ENCODE measurements at places on chromosomes 2 and 18.

GRCh38 chr2:172812158-172812744, 76.6 kb downstream of the RAPGEF4 start:
- no peak for DNase-seq
- H3K27me3 ChIP-seq = peaks cover 13% of the 10 kb centered on the region
- no peak overlapping the region for H3K27ac ChIP-seq
- H3K36me3 ChIP-seq = no peaks in the 10 kb centered on the region

- H3K27me3 ChIP-seq = peaks cover 69% of the 10 kb centered on the region
- no peak for DNase-seq
- H3K27ac ChIP-seq = no peak overlapping the region
Observed at GRCh38 chr2:45166229-45166890, 157.1 kb upstream of the SIX2 start.

DNA sequence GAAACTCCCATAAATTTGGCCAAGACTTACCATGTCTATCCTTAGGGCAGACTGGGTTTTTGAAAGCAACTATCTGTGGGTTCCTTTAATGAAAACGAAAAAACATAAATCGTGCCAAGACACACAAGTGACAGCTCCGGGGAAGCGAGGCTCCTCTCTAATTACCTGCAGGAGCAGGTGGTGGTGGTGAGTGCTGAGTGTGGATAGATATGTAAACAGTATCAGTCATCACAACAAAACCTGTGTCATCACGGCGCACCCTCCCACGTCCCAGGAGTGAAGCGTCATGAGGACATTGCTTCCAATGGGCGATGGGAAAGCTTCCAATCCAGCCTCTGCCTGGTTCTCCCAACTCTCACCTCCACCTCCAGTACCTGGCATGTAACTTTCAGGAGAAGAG, 31.3 kb downstream of the ACKR3 start:
- no peaks in the 10 kb centered on the region for H3K36me3 ChIP-seq
- DNase-seq = no peak
- H3K27ac ChIP-seq = no peak overlapping the region
- H3K4me1 ChIP-seq = no peaks in the 10 kb centered on the region
- no peak overlapping the region for H3K4me3 ChIP-seq

- no peak overlapping the region for H3K4me3 ChIP-seq
- no peaks in the 10 kb centered on the region for H3K4me1 ChIP-seq
- no peak for DNase-seq
- no peaks in the 10 kb centered on the region for H3K27me3 ChIP-seq
- no peak overlapping the region for H3K27ac ChIP-seq
Observed at GRCh38 chr2:185857691-185858090, 119.1 kb downstream of the FSIP2 start.

GRCh38 chr18:22345718-22346117, 72.0 kb downstream of the CTAGE1 start:
- no peak for DNase-seq
- peaks cover 48% of the 10 kb centered on the region for H3K27me3 ChIP-seq
- H3K36me3 ChIP-seq = peaks cover 2% of the 10 kb centered on the region
- peaks cover 14% of the 10 kb centered on the region for H3K4me1 ChIP-seq
- no peak overlapping the region for H3K4me3 ChIP-seq

DNA sequence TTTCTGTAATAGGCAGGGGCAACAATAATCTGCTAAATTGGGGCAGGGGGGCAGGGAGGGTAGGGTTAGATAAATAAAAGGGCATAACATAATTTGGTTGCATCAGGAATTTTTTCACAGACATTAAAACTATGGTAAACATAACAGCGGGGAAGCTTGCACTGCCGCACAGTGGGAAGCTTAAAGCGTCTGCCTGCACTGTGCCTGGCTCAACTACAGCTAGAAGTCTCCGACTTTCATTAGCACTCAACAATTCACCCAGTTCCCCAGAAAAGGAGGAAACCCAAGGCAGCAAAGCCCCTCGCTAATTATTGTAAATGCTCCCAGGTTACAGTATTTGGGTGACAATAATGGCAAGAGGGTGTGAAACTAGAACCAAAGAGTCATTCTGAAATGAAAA, 562.9 kb downstream of the ARHGAP15 start:
- H3K4me1 ChIP-seq = peaks cover 4% of the 10 kb centered on the region
- H3K27ac ChIP-seq = no peak overlapping the region
- H3K4me3 ChIP-seq = no peak overlapping the region
- H3K36me3 ChIP-seq = peaks cover 30% of the 10 kb centered on the region

DNA sequence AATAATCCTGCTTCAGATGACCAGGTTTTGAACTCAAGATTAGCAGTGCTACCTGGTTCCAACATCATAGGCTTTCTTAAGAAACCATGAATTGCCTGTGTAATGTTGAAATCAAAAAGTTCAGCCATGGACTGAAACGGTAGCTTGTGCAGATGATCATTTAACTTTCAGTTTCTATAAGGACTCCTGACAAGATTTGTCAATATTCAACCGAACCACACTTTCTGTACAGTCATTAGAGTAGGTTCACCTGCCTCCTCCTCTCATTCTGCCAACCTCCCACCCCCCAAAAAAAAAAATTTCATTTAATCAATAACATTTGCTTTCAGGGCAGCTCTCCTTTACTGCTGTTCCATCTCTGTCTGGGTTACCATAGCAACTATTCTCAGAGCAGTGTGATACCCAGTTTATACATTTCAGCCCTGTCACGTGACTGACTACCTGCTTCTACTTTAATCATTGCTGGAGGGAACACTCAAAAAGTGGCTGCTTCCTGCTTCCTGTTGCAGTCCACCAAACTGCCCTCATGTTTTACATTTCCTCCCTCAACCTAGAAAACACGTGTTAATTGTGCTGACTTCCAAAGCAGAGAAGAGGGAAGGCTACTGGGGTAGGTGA, 275.5 kb downstream of the SS18 start:
- no peak overlapping the region for H3K27ac ChIP-seq
- no peaks in the 10 kb centered on the region for H3K36me3 ChIP-seq
- peaks cover 3% of the 10 kb centered on the region for H3K27me3 ChIP-seq
- H3K4me3 ChIP-seq = no peak overlapping the region
- peaks cover 14% of the 10 kb centered on the region for H3K4me1 ChIP-seq

DNA sequence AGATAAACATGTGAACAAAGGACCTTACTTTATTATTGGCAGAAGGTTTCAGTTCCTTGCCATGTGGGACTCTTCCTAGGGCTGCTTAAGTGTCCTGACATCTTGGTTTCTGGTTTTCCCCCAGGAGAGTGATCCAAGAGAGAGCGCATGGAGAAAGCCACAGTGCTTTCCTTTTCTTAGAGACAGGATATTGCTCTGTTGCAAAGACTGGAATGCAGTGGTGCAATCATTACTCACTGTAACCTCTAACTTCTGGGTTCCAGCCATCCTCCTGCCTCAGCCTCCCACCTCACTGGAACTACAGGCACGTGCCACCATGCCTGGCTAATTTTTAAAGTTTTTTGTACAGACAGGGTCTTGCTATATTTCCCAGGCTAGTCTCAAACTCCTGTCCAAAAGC, 38.1 kb upstream of the TCF7L1 start:
- no peak overlapping the region for H3K27ac ChIP-seq
- no peak overlapping the region for H3K4me3 ChIP-seq
- no peaks in the 10 kb centered on the region for H3K4me1 ChIP-seq
- DNase-seq = no peak

DNA sequence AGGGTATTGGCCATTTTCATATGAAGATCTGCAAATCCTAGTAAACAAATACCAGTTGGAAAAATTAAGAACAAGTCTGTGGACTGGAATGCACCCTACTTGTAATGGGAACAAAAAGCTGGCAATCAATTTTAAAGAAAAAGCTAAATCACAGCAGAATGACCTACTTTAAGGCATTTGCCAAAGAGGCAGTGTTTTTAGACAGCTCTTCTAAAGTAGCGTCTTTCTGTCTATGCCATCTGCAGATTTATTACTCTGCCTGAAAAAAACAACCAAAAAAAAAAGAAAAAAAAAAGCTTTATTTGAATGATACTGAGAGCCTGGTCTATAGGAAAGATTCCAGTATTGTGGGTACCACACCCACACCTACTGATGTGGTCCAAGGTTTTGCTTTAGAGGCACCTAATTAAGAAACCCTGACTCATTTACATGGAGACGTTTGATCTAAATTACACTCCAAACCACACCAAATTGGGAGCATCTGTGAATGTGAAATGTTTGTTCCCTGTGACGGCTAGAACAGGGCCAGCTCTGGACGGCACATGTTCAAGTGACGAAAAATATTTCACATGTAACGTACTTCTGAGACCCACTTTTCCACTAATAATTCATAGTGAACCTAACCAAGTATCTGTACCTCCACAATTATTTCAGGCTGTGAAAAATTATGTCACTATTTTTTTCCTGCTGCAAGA, 597.1 kb downstream of the ARHGAP15 start:
- H3K4me1 ChIP-seq = peaks cover 19% of the 10 kb centered on the region
- DNase-seq = no peak
- no peaks in the 10 kb centered on the region for H3K27me3 ChIP-seq
- H3K36me3 ChIP-seq = peaks cover 34% of the 10 kb centered on the region
- no peak overlapping the region for H3K27ac ChIP-seq

DNA sequence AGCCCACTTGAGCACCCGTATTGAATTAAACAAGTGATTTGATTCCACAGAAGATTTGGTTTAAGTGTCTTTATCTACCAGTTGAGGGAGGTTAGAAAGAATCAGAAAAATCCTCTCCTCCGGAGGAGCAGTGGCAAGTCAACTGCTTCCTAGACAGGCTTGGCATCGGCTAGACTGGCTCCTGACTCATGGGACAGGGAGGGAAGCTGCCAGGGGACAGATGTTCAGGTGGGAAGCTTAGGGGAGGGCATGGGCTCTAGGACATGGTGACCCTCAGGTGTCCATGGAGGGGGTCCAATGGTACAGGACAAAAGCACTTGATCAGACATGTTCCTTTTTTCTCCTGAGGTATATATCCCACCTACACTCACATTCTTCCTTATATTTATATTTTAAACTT, 119.3 kb upstream of the IL1R2 start:
- no peaks in the 10 kb centered on the region for H3K27me3 ChIP-seq
- no peak overlapping the region for H3K4me3 ChIP-seq
- H3K27ac ChIP-seq = no peak overlapping the region
- H3K4me1 ChIP-seq = no peaks in the 10 kb centered on the region
- H3K36me3 ChIP-seq = peaks cover 74% of the 10 kb centered on the region

DNA sequence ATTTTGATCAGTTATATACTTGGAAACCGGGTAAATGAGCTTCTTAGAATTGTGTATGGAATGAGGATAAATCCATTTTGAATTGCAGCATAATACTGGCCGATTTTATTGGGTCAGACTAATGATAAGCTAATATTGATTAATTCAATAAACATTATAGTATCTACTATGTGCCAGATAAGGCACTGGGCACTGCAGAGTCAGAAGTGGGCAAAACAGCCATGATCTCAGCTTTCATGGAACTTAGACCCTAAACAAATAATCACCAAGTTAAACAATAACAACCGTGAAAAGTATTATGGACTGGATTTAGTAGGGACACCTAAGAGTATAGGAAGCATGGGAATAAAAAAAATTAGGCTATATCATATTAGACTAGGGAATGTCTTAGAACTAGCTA, 297.0 kb upstream of the PKDCC start:
- no peaks in the 10 kb centered on the region for H3K36me3 ChIP-seq
- H3K4me1 ChIP-seq = no peaks in the 10 kb centered on the region
- H3K4me3 ChIP-seq = no peak overlapping the region
- H3K27ac ChIP-seq = no peak overlapping the region

DNA sequence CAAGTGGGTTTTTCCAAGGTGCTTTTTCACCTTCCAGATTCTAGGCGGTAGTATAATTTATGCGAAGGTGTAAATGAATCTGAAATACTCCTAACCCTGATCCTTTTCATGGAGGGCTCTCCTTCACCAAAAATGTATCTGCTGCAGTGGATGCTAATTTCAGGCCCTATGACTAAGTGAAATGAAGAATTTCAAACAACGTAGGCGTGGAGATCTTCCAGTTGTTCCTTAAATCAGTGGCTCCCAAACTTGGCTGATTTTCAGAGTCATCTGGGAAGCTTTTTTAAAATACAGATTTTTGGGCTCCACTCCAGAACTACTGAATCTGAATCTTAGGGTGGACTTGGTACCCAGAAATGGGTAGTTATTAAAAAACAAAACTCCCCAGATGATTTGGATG, 5.5 kb downstream of the GCKR start:
- no peaks in the 10 kb centered on the region for H3K36me3 ChIP-seq
- H3K27ac ChIP-seq = no peak overlapping the region
- H3K4me1 ChIP-seq = no peaks in the 10 kb centered on the region
- no peak overlapping the region for H3K4me3 ChIP-seq

- no peak overlapping the region for H3K27ac ChIP-seq
- H3K27me3 ChIP-seq = no peaks in the 10 kb centered on the region
- peak; percentile 30 for DNase-seq
- H3K4me1 ChIP-seq = peaks cover 58% of the 10 kb centered on the region
- H3K4me3 ChIP-seq = no peak overlapping the region
Observed at GRCh38 chr2:160322320-160322719, 122.2 kb upstream of the ITGB6 start.

- no peak for DNase-seq
- no peak overlapping the region for H3K27ac ChIP-seq
- H3K4me3 ChIP-seq = no peak overlapping the region
- H3K4me1 ChIP-seq = no peaks in the 10 kb centered on the region
Observed at GRCh38 chr2:240953426-240954410, 44.7 kb upstream of the SNED1 start.

GRCh38 chr2:32752205-32752604, 124.4 kb downstream of the TTC27 start:
- H3K27me3 ChIP-seq = no peaks in the 10 kb centered on the region
- H3K4me1 ChIP-seq = peaks cover 20% of the 10 kb centered on the region
- no peak overlapping the region for H3K4me3 ChIP-seq
- no peak overlapping the region for H3K27ac ChIP-seq
- DNase-seq = no peak

DNA sequence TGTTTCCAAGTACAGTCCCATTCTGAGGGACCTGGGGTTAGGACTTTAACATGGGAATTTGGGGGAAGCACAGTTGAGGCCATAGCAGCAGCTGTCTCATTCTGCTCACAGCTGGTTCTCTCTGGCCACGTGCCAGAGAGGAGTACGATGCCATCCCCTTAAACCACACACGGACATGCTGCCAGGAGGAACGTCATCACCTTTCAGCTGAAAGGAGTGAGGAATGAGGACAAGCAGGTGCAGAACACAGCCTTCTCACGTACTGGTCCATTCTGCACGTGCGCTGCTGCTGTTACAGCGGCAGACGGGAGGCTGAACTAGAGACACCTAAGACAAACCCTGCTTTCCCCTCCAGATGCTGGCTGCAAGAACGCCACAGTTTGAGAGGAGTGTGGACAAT, 33.5 kb downstream of the ODC1 start:
- peaks cover 2% of the 10 kb centered on the region for H3K4me1 ChIP-seq
- no peak overlapping the region for H3K4me3 ChIP-seq
- H3K27me3 ChIP-seq = no peaks in the 10 kb centered on the region
- DNase-seq = no peak

All from activated naive CD4-positive, alpha-beta T cell treated with anti-CD3 and anti-CD28 coated beads, Interleukin-2, amount 10 ng/mL, durations not matched to agents 7 days and 5 days (primary cell).